Foreskin keratinocyte (primary cell): ENCODE measurements at places on chromosomes 11 and 22. TPM values are rescaled to one million over a fixed set of nuclear protein-coding genes. Genes with fewer than 3 reads are reported as not detected.

IGLL1 gene
- total RNA-seq: not detected in 2 replicates

GRCh38 chr11:97905671-97906070, 1115.1 kb upstream of the CNTN5 start:
- DNase-seq: no peak

UPK3A gene
- total RNA-seq: not detected in 2 replicates

DNA sequence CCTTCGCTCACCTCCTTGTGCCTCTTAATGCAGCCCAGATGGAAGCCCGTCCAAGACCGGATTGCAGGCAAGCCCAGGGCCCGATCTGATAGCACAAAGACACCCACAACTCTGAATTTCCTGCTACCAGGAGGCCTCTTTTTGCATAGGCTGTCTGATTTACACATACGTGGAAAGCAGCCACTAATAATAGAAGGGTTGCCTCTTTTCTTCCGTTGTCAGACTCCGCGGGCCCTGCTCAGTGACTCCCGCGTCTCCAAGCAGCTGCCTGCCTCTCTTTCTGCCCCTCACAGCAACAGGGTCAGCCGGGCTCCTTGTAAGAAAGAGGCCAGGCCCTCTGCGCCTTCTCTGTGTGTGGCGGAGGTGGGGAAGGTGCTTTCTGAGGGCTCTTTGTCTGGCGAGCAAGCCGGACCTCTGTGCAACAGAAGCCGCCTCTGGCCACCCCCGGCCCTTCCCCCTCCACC, 26.7 kb downstream of the FLI1 start:
- DNase-seq: no peak

SLC22A9 gene
- not detected in 2 replicates for total RNA-seq

GRCh38 chr22:19959587-19960490, 18.2 kb upstream of the TXNRD2 start:
- DNase-seq: no peak

- no peak for DNase-seq
Observed at GRCh38 chr22:17237038-17237668, 17.9 kb upstream of the ADA2 start.

- no peak for DNase-seq
Observed at GRCh38 chr11:71078482-71078881, 173.9 kb downstream of the SHANK2 start.

- DNase-seq: no peak
Observed at GRCh38 chr11:79006854-79007253, 432.2 kb upstream of the NARS2 start.

UBTFL1 gene
- not detected in 2 replicates for total RNA-seq

DNA sequence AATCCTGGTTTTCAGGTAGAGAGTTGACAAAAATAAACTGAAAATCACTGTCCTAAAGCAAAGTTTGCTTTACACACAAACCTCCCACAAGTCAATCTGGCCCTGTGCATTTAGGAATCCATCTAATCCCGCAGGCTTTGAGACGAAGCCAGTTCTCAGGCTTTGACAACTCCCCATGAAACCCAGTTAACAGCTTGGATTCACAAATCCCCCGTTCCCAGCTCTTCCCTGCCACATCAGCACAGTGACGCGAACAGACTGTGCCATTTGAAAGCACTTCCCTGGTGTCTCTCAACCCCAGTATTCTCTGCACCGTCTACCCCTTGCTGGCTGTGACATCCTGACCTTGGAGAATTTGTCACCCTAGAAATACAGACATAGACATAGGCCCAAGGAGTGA, 117.8 kb downstream of the OPCML start:
- no peak for DNase-seq

DNA sequence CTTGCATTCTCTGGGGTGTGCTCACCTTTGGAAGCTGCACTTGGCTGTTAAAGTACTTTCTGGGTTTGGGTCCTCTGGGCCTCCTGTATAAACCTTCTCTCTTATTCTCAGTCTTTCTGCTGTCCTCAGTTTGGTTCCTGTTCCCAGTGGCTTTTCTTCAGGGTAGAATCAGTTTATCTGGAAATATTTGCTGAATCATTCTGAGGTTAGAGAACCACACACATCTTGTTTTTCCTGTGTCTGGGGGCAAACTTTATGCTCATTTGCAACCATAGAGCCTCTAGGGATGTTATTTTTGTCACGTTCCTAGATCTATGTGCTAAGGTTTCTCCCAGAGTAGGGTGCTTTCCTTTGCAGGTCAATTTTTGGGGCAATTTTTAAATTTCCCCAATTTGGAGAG, 224.3 kb upstream of the C11orf87 start:
- DNase-seq: no peak

- DNase-seq: no peak
Observed at GRCh38 chr11:64654958-64655541, 64.0 kb downstream of the SLC22A12 start.

DNA sequence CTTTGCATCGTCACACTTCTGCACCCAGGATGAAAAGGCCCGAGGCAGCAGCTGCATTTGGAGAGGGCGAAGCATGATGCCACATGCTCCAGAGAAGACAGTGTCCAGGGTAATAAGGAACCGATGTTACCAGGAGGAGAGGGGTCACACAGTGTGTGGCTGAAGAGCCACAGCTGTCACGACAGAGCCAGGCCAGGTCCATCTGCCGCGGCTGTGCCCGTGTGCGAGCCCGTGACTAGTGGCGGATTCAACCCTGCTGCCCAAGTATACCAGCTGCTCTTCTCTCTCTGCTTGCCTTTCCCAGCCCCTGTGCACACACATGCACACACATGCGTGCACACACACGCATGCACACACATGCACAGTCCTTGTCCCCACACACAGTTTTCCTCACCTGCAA, 1432.5 kb downstream of the BRD1 start:
- DNase-seq: no peak

DNA sequence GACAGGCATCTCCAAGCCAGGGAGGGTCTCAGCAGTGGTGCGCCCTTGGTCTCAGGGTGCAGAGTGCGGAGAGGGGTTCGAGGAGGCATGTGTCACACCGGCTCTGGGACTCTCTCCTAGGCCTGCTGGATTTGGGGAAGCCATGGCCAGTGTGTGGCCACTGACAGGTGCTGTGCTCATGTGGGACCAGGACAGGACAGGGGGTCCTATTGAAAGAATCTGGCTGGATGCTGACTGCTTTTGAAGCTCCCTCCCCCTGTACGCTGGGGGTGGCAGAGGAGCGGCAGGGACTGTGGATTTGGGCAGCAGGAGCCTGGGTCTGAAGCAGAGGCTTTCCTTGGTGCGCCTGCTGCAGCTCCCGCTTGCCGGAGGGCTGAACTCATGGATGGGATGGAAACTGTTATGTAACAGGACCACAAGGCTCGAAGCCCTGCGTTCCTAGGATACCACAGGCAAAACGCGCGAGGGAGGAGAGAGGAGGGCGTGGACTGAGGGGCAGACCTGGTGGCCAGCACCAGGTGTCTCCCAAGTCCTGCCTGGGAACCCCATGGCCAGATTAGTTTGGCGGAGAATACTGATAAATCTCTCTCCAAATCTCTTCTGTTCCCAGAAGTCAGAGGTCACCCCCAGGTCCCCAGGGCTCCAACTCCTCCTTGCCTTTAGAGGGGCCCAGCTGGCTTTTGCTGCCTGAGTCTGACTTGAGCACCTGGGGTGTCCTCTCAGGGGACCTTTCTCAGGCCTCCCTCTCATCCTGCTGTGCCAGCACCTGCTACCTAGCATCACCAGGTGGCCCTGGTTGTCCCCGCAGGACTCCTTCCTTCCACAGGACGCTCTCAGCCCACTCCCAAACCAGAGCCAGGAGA, 13.8 kb upstream of the TEF start:
- DNase-seq: peak; percentile 24

GRCh38 chr11:134569195-134569594, 157.2 kb upstream of the B3GAT1 start:
- no peak for DNase-seq

TMEM191C gene
- 0.46 and 1.2 TPM in 2 replicates for total RNA-seq

ASRGL1 gene
- total RNA-seq: 0.18 and 0.20 TPM in 2 replicates

- DNase-seq: no peak
Observed at GRCh38 chr11:109794501-109794900, 298.7 kb upstream of the ZC3H12C start.

DNA sequence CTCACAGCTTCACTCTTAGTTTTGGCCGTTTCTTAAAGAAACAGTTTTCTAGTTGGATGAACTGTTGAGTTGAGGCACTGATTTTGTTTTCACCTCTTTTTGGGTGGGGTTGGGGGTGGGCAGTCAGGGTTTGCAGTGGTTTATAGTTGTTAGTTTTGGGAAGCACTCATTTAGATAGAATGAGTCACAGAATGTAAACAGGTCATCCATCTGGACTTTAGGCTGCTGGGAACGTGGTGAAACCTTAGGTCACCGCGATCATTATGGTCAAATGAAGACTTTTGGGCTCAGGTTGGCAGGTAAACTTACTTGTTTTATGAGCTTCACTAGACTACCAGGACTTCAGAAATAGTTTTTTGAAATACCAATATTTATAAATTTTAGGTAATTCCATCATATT, 48.4 kb downstream of the CSTPP1 start:
- DNase-seq: no peak

- no peak for DNase-seq
Observed at GRCh38 chr22:44608597-44609399, 93.2 kb upstream of the PRR5 start.

DNA sequence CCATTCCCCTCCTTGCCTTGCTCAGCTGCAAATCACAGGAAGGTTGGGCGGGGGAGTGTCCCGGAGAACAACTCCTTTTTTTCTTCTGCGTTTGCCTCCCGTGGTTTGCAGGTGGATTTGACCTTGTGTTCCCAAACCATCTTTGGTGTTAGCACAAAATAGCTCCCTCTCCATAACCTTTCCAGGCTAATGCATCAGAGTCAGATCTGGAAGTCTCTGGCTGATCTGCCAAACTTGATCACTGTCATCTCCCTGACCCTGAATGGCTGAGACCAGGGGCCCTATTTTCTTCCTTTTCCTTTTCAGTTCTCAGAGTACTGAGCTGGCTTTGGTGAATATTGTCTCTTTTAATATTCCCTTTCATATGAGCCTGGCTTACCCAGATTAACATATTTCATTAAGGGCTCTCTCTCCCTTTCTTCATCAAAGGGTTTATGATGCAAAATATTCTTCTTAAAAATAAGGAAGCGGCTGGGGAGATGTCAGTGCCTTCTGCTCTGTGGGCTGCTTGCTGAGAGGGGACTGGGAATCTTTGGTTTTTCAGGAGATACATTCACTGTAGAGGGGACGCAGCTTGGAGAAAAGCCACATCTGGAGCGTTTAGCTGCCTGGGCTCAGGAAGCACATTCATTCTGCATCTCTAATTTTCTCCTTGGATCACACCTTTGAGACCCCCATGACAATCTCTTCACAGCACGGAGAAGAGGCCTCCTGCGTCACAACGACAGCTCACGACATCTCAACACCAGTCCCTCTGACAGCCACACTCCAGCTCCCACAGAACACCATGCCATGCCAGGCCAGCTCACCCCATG, 148.3 kb downstream of the CEP164 start:
- DNase-seq: no peak

GRCh38 chr11:111935317-111936039, 1.7 kb upstream of the DIXDC1 start:
- DNase-seq: no peak

DNA sequence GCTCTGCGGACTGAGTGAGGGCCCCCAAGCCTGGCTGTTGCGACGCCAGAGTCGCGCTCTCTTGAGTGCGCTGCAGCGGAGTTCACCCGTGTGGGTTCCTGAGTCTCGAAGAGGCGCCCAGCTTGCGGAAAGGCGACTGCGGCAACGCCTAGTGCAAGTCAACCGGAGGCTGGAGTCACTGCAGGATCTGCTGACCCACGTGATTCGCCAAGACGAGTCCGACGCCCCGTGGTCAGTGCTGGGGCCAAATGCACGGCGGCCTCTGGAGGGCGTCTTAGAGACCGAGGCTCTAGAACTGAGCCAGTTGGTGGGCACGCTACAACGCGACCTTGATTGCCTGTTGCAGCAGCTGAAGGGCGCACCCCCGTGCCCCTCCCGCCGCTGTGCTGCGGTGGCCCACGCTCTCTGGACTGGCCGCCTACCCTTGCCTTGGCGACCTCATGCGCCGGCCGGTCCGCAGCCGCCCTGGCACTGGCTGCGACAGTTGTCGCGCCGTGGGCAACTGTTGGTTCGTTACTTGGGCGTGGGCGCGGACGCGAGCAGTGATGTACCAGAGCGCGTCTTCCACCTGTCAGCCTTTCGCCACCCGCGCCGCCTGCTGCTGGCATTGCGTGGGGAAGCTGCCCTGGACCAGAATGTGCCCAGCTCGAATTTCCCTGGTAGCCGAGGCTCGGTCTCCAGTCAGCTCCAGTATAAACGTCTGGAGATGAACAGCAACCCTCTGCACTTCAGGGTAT, 32.6 kb downstream of the RRP8 start:
- DNase-seq: no peak

DNA sequence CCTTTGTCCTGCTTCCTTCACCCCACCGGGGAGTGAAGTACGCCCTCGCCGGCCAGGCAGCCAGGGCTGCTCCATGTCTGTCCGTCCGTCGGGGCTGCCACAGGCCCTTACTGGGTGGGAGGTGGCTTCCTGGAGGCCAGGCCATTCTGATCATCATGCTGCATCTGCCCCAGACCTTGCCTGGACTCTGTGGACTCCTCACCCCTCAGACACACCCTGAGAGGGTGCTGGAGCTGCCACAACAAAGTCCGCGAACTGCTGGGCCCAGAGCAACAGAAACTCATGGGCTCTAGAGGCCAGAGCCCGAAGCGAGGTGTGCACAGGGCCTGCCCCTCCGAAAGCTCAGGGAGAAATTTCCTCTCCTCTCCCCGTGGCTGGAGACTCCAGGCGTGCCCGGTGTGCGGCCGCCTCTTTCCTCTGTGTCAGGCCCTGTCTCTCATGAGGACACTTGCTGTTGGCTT, 124.2 kb downstream of the KCNQ1OT1 start:
- DNase-seq: no peak

P2RX6 gene
- 0.21 and 0.24 TPM in 2 replicates for total RNA-seq
